ENCODE measurements at places on chromosomes 13 and 19.

DNA sequence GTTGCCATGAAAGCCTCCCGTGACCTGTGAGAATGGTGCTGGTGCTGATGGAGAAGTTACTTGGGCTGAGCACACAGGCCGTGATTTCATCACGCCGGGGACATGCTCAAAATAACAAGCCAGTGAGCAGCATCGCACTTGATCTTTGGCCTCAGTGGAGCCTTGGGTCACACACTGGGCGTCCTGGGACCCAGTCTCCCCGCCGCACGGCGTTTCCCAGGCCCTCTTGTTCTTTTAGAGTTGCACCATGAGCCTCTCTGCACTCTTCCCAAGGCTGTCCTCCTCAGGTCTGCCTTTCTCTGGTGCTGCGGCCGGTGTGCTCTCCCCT is 9.5 kb upstream of the NDUFS7 start:
- DNase-seq, result no peak

- DNase-seq, result no peak
Measured at GRCh38 chr13:92255526-92255925, 857.1 kb downstream of the GPC5 start.

DNA sequence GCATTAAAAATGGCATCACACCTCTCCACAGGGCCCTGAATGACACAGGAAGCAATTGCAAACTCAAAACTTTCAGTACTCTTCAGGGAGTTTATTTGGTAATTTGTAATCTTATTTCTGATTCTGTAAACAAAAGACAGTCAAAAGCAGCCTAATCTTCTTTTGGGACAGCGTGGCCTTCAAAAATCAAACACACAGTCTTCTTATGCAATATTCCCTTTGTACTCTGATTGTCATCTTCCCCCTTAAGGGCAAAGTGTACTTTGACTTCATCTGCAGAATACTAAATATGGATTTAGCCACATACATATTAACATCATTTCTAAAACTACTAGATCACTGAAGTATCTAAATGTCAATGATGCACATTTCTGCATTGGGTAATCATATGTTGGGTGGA is 322.0 kb downstream of the MZT1 start:
- no peak for DNase-seq

- no peak for DNase-seq
Measured at GRCh38 chr19:50332244-50333038, 3.3 kb upstream of the KCNC3 start.

DNA sequence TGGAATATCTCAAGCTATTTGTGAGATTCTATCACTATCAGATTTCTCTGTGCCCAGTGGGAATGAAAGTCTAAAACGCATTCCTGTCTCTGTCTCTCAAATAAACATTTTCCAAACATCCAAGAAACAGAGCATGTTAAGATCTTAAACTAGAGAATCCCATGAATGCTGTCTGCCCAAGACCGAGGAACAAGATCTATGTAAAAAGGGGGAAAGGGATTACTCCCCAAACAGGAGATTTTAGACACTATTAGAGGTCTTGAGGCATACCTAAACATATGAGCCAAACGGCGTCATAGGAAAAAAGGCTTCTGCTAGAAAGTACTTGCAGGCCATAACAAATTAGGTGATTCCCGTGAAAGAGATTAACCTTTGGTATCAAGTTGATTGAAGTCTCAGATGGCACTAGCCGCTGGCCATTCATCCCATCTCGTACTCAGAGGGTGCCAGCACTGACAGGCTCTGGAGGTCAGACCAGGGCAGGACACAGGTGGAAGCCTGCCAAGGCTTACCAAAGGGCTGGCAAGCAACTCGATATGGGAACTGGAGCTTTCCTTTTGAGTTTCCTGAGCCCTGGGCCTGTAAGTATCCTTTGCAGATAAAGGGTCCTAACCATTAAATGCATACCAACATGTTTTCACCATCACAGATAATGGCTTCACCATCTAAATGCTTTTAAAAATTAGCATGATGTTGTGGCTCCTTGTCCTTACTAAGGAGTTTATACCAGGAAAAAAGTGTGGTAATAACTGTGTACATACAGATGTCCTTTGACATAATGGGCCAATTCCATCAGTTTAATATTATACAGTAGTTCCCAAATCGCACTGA is 225.2 kb downstream of the FOXO1 start:
- DNase-seq, result no peak

DNA sequence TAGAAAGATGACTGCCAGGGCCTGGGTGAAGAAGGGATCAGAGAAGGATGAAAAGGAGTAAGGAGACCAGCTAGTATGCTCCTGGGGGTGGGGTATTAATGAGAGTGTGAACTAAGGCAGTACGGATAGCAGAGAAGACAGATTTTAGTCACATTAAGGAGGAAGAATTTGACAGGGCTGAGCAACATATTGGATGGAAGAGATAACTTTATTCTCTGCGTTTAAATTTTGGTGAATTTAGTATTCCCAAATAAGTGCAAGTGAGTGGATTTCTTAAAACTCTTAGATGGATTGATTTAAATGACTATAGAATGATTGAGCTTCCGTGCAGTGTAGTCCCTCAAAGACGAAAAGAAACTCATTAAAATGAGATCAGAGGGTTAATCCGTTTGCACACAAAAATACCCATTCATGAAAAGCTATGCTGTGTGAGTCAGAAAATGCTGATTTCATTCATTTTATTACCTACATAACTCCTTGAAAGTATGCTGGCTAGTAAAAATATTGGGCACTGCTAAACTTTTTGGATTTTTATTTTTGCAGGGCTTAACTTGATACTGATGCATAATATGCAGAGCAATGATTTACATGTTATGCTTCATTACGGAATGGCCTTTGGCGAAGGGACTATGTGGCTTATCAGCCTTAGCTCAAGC is 54.1 kb downstream of the WDFY2 start:
- DNase-seq, result no peak

GRCh38 chr13:28322256-28322905 is 172.5 kb downstream of the FLT1 start:
- no peak for DNase-seq

- no peak for DNase-seq
Measured at GRCh38 chr13:54433493-54434206, 1405.0 kb downstream of the OLFM4 start.

DNA sequence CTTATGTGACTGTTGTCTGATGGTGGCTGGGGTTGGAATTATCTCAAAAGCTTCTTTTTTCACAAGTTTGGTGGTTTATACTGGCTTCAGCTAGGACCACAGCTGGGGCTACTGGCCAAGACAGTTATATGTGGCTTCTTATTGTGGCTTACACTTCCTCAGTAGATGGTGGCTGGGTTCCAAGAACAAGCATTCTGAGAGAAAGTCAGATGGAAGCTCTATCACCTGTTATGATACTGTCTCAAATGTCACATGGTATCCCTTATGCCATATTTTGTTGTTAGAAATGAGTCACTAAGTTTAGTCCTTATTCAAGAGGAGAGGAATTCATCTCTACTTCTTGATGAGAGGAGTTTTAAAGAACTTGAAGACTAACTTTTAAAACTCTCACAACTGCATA is 41.6 kb downstream of the NDFIP2 start:
- DNase-seq, result no peak

DNA sequence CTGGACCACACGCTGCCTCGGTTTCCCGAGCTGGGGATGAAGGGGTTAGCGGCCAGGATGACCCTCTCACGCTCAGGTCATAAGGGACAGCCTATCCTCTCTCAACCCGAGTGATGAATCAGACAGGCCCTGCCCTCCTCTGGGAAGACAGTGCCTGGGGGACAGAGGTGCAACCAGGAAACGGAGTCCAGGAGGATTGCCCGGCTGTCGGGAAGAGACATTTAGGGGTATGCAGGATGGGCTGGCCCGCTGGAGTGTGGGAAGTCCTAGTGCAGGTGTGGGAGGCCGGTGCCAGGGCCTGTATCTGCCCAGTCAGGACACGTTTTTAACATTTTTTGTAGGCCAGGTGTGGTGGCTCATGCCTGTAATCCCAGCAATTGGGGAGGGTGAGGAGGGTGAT is 8.3 kb downstream of the LSM7 start:
- DNase-seq, result no peak

GRCh38 chr13:24032252-24032651 is 128.3 kb upstream of the SPATA13 start:
- DNase-seq, result no peak

- no peak for DNase-seq
Measured at GRCh38 chr13:24529478-24529877, 16.9 kb upstream of the PARP4 start.

- DNase-seq, result no peak
Measured at GRCh38 chr19:42323473-42323851, 2.0 kb upstream of the MEGF8 start.

GRCh38 chr19:47560999-47561398 is 11.9 kb downstream of the ZNF541 start:
- DNase-seq, result no peak

DNA sequence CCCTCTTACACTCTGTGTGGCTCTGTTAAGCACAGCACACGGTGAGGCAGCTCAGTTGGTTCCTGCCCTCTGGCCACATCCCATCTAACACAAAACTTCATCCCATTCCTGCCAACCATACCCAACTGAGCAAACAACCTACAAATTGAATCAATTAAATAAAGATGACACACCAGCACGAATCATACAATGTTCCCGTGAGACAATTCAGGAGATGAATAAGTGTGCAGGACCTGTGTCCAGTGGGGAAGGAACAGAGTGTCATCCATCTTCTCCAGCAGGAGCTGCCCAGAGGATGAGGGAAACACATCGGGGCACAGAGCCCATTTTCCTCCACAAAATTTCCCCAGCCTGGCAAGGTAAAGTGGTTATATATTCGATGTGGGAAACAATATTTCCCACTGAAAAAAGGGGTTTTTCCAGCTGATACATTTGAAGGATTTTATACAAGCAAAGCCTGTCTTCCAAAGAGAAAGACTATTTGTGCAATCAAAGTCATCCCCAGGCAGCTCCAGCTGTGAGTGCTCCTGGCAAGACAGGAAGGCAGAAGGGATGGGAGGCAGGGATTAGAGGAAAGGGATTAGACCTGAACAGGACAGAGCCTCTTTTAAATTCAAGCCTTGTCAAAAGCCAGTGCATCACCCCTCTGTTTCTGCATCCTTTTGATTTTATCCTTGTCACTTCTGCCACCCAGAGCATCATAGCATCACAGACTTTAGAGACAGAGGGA is 240.2 kb downstream of the LHFPL6 start:
- no peak for DNase-seq

DNA sequence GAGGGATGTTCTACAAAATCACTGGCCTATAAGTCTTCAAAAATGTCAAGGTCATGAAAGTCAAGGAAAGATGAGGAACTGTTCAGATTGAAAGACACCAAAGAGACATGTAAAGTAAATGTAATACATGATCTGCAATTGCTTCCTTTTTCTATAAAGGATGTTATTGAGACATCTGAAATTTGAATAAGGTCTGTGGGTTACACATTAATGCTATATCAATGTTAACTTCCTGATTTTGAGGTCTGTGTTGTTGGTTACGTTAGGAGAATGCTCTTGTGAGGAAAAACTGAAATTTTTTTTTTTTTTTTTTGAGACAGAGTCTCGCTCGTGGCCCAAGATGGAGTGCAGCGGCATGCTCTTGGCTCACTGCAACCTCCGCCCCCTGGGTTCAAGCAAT is 197.4 kb downstream of the RGCC start:
- DNase-seq, result no peak

- DNase-seq, result no peak
Measured at GRCh38 chr13:76189882-76190519, 553.9 kb downstream of the LMO7 start.

GRCh38 chr13:33745370-33746324 is 72.3 kb upstream of the RFC3 start:
- no peak for DNase-seq

DNA sequence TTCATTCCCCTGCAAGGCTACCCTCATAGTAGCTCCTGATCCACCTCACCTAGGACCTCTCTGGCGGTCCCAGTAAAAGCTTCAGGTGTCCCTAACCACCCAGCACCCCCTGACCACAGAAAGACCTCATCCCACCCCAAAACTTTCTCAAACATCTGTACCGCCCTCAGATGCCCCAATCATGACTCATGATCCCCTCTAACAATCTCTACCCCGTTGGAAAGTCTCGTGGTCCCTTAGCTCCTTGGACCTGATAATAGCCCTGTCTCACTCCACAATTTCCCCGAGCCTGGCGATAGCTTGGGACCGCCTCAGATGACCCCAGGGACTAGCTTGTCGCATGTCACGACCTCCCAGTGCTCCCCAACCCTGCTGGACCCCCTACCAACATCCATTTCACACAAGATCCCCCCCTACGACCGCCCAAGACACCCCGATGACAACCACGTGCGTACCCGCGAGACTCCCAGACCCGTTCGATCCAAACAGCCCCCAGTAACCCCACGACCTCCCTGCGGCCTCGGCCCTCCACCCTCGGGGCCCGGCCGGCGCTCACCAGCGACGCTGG is 450 bp downstream of the NDUFA11 start:
- DNase-seq, result no peak

DNA sequence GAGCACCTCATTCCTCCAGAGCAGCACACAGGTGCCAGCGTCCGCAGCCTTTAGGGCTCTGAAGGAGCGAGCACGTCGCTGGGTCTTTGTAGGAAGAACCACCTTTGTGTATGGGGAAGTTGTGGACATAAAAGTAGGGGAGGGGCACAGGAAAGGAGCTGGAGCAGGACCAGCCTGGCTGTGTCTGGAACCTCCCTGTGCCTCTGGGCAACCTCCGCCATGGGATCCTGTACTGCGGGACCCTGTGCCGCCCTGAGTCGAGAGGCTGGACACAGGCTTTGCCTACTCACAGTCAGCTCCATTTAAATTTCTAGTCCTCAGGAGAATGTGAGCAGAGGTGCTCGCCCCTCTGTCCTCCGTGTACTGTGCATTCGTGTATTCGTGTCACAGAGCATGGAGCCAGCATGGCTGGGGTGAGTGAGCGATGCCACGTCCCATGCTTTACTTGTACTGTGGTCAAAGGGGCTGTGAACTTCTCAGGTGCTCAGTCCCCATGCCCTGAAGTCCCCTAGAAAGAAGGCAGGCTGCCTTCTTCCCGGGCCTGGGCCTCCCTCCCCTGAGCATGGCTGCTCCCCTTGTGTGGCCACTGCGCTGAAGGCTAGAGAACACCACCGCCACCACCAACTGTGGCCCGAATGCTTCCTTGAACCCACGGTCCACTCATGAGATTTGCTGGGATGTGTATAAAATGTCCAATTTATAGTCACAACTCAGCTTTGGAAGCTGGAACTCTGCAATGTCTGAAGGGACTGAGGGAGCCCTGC is 99.9 kb downstream of the TEX29 start:
- DNase-seq, result no peak

GRCh38 chr19:3056417-3057088 is 5.7 kb downstream of the TLE5 start:
- no peak for DNase-seq

DNA sequence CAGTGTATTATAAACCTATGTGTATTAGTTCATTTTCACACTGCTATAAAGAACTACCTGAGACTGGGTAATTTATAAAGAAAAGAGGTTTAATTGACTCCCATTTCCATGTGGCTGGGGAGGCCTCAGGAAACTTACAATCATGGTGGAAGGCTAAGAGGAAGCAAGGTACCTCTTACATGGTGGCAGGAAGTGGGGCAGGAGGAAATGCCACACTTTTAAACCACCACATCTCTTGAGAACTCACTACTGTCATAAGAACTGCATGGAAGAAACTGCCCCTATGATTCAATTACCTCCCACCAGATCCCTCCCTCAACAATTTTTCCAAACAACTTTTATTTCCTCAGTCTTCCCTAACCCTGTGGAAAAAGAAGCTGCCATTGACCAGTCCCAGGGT is 14.5 kb upstream of the TPP2 start:
- no peak for DNase-seq

Measured in stimulated activated CD4-positive, alpha-beta T cell treated with anti-CD3 and anti-CD28 coated beads, Interleukin-12 subunit alpha, Interleukin-12 subunit beta, amount 100 ng/mL, for 48 hours (primary cell).